ENCODE measurements at places on chromosomes 16 and 17.
A peak's percentile ranks its signal among the peaks of the same experiment; 100 is the strongest.

DNA sequence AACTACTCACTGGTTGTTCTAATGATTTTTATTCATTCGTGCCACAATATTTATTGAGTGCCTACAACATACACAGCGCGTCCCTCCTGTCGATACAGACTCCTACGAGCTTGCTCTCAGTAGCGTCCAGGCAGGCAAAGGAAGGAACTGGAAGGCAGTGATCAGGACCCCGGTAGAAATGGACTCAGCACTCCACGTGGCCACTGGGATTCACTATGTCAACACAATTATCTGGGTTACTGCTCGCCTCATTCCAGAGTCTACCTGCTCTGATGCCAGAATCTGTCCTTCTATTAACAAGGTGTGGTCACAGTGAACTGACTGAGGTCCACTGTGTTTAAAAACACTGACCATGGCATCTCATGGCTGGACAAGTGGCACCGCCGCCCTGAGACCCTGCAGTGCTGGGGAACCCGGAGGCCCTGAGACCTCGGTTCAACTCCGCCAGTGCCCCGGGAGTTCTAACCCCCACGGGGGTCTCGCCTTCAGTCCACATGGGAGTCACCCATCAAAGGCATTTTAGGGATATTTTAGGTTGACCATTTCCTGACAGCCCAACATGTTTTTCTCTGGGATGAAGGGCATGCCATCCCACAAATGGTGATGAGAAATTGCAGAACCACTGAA is 71.4 kb downstream of the ZFHX3 start:
- DNase-seq = peak; percentile 70

GRCh38 chr16:1770328-1771187 is 785 bp downstream of the NME3 start:
- DNase-seq = no peak

DNA sequence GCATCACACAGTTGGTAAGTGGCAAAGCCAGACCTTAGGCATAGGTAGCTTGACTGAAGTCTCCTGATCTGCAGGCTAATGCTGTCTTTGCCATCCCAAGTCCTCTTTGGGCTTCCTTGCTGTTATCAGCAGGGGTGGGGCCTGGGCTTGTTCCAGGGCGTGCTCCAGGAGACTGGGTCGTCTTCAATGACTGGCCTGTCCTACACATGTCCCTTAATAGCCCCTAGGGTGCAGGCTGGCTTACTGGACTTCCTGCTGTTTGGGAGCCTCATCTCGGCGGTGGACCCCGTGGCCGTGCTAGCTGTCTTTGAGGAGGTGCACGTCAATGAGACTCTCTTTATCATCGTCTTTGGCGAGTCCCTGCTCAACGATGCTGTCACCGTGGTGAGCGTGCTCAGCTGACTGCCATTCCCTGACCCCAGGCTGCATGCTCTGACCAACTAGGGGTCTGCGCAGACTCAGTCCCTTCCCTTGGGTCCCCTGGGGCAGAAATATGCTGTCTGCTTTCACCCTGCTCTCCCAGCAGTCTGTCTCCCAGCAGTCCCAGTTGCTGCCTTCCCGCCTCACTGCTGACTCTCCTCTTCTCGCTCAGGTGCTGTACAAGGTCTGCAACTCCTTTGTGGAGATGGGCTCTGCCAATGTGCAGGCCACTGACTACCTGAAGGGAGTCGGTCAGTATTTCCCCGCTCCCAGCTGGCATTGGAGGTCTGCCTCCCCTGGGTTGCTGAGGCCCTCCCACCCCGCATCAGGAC is 6.2 kb downstream of the SLC9A5 start:
- no peak for DNase-seq

DNA sequence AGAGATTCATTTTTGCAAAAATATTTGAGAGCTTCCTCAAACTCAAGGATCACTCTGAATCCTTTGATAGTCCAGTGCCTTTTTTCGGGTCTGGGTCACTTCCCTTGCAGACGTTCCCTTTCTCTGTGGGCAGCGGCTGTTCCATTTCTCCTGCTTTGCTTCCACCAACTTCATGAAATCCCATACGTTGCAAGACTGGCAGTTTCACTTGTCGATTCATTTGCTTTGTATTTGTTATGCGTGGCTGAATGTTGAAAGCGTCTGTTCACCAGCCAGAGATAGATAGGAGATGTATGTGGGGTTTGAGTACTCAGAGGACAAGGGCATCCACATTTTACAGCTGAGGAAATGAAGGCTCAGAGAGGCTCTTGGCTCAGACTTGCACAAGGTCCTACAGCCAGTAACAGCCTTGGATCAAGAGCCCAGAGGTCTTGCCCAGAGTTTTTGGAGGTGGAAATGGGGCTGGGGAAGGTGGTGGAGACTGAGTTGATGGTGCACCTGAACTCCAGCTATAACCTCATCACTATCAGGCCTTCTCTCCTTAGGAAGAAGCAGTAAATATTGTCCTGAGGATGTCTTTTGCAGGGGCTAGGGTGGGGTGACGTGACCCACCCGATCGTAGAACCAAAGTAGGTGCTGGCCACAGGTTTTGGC is 1.3 kb upstream of the CCDC102A start:
- no peak for DNase-seq

- DNase-seq = no peak
These were observed 2.3 kb upstream of the HSD3B7 start for GRCh38 chr16:30982548-30983288.

- no peak for DNase-seq
These were observed 16.0 kb downstream of the GUCY2D start for GRCh38 chr17:8018436-8018835.

DNA sequence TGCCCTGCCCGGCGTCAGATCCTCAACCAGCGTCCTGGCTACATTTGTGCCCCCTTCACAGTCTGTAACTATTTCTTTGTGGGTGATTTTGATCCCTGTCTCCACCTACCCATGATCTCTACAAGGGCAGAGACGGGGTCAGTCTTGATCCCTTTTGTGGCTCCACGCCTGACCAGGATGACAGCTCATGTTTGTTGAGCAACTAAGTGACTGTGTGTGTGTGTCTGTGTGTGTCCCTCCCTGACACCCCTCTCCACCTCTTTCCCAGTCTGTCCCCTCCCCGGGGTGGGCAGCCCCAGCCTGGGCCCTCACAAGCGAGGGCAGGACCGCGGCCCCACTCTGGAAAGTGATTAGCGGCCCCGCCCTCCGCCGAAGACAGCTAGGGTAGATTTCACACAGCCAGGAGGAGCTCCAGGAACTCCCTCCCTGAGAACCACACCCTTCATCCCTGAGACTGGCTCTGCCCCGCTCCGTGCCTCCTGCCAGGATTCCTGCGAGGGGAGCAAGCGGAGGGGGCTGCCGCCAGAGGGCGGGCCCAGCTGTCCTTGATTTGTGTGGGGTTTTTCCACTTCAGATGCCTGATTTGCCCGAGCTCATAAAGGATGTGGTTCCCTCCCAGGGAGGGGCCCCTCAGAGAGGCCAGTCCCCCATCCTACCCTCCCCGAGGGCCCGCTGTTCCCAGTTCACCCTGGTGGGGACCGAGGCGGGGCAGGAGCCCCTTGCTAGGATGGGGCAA is 5.3 kb upstream of the HS3ST6 start:
- DNase-seq = peak; percentile 68

GRCh38 chr17:10226930-10227695 is 28.7 kb upstream of the GAS7 start:
- peak; percentile 40 for DNase-seq

DNA sequence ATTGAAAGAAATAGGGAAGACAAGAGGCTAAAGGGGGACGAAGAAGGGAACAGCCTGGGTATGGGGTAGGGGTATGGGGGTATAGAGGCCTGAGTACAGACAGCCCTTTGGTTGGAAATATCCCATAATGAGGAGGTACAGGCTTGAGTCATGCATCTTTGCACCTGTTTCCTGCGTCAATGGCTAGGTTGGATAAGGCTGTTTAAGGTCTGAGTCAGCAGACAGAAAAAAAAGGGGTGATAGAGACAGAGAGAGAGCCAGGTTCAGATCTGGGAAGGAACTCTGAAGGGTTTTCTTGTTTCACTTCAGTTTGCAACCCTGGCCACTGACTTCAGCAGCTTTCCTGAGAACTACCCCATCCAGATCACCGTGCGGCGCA is 8.5 kb downstream of the FNDC8 start:
- no peak for DNase-seq

DNA sequence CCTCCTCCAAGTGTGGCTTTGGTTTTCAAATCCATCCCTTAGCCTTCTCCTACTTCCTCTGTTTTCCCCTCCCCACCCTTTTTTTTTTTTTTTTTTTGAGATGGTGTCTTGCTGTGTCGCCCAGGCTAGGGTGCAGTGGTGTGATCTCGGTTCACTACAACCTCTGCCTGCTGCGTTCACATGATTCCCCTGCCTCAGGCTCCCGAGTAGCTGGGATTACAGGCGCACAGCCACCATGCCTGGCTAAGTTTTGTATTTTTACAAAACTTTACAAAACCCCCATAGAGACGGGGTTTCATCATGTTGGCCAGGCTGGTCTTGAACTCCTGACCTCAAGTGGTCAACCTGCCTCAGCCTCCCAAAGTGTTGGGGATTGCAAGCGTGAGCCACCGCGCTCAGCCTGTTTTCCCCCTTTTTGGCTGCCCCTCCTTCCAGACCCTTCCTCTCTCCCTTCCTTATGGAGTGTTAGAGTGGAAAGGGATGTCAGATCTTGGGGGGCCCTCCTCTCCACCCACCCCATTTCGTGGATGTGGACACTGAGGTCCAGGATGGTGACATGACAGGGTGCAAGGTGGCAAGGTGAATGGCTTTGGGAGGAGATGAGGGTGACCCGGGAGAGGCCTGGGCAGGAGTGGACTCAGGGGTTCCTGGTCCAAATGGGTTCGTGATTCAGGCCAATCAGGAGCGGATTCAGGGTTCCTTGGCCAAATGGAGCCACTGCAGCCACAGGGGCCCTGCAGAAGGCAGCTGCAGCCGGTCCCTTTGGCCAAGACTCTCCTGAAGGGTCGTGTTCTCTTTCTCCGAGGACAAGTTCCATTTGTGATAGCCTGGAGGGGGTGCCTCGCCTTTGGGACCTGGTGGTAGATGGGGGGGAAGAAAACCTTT is 4.8 kb downstream of the ABCC1 start:
- DNase-seq = no peak

- DNase-seq = no peak
These were observed 106.7 kb downstream of the RBFOX3 start for GRCh38 chr17:79504181-79504605.

- no peak for DNase-seq
These were observed 609.6 kb upstream of the C16orf82 start for GRCh38 chr16:26457095-26457494.

DNA sequence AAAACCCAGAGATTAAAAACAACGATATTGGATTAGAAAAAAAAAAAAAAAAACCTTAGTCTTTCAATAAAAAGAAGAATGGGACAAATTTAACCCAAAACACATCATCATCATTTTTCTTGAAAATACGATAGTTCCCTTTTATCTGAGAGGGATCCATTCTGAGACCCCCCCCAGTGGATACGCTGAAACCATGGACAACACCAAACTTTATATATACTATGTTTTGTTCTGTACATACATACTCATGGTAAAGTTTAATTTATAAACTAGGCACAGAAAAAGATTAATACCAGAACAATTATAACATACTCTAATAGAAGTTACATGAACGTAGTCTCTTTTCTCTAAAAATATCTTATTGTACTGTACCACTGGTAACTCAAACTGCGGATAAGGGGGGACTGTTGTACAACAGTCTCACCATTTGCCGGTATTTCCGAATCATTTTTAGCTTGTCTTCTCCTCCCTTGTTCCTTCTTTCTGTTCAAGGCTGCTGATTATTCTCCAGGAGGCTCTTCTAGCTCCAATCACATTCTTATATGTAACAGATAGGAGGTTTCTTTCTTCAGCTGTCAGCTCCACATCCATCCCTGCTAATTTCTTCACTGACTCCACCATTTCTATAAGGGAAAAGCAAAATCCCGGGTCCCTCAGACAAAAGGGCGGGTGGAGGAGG is 37.0 kb downstream of the RNF135 start:
- no peak for DNase-seq

GRCh38 chr16:84818989-84819643 is 669 bp upstream of the CRISPLD2 start:
- no peak for DNase-seq
